Midbrain (tissue), 1 donor: ENCODE measurements at places on chromosomes 16 and 17.
A peak's percentile ranks its signal among the peaks of the same experiment; 100 is the strongest.

DNA sequence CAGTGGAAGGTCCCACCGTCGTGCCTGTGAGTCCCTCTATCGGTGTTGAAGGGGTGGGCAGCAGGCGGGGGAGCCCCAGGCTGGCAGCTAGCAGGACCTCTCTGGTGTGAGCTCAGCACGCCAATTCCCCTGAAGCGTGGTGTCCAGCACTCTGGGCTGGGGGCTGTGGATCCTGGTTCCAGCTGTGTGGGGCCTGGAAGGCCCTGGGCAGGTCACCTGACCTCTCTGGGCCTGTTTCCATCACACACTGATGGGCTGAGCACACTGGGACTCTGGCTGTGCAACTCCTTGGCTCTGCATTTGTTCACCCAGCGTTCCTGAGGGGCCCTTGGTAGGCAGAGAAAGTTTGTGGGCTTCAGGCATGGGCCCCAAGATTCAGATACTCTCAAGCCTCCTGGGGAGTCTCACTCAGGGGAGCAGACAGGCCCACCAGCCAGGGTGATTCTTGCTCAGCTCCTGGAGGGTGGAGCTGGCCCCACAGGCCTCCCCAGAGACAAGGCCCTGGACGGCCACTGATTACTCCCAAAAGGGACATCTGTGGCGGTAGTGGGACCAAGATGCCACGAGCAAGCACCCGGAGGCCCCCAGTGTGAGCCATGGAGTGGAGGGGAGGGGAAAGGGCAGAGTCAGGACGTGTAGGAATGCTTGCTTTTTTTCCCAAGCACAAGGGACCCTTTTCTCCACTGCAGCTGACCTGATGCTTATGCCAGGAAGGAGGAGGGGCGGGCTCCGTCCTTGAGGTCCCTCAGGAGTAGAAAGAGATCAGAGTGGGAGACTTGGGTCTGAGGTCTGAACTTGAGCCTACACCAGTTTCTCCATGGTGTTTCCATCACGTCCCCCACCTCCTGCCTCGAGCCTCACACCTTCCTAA is 8.5 kb downstream of the SCGB1C2 start:
- peak; percentile 5 for DNase-seq

- no peak for DNase-seq
These were observed 54.2 kb downstream of the ANKFY1 start for GRCh38 chr17:4209611-4210010.

- DNase-seq, result no peak
These were observed 14.8 kb downstream of the MPRIP start for GRCh38 chr17:17057057-17057551.

GRCh38 chr16:81623365-81624102 is 155.6 kb upstream of the PLCG2 start:
- DNase-seq, result peak; percentile 56

GRCh38 chr16:1613728-1614455 is 1.7 kb downstream of the CRAMP1 start:
- no peak for DNase-seq

DNA sequence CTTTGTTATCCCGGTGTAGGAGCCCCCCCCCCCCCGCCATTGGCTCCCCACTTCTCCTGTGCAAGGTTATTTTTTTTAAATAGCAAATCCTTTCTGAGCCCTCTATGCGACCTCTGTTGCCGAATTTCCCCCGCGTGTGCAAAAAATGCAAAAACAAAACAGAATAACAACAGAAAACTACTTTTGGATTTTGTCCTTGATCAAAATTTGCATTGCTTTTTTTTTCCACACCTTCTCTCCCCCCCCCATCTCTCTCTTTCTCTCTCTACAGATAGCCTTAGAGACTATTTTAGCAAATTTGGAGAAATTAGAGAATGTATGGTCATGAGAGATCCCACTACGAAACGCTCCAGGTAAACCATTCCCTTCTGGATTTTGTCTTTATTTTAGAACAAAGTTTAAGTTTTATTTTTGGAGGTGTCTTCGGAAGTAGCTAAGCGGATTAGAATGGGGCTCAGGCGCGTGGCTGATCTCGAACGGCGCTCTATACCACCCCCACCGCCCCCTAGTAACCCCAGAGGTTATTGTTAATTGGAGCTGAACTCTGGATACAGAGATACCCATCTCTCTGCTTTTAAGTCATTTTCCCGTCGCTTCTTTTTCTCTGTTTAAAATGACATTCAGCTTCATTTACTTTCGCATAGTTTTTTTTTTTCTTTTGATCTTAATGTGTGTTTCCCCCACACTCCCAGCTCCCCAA is 1.0 kb downstream of the MSI2 start:
- peak; percentile 36 for DNase-seq

GRCh38 chr16:54265575-54266107 is 20.9 kb downstream of the IRX3 start:
- no peak for DNase-seq

DNA sequence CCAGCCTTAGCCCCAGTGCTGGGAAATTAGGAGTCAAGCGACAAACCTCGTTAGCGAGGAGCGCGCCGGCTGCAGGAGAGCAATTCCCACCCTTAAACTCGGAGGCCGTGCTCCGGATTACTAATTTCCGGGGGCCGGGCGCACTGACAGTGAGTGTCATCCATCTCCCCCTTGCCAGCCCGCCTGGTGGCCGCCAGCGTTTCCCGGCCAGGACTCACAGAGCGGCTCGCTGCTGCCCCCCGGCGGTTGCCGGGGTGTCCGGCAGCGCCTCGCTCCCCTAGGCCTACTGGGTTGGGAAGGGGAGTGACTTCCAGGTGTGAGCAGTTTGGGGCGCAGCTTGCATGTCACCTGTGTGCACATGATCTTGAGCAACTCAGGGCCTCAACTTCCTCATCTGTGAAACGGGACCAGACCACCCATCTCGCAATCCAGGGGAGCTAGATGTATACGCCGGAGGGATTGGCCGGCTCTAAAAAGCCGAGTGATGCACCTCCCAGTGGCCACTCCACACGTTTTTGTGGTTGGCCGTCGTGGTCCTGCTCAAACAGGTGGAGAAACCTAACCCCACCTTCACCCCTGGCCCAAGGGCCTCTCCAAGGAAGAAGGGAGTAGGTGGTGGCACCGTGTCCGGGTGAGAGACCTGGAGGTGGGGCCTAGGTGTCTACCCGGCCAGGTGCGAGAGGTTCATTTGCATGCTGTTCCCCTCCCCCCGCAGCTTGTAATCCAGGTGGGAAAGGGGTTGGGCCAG is 2.5 kb upstream of the GSE1 start:
- peak; percentile 89 for DNase-seq

GRCh38 chr17:74671031-74671771 is 41.5 kb downstream of the CD300LF start:
- DNase-seq, result peak; percentile 63
